ENCODE measurements at places on chromosomes 13 and 19.

DNA sequence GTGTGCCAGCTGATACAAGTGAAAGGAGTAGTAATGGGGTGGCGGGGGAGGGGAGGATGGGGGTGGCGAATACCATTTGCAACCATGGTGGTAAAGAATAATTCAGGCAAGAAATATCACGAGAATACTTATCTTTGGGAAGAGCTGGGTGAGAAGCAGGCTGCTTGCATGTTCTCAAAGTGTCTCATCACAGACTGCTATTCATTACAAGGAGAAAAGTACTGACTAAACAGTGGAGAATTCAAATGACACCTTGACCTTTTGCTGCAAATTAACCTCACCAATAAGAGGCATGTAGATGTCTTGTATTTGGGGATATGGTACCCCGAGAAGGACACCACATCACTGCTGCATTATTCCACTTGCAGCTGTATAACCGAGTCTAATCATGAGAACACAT lies 585.7 kb upstream of the GPC6 start:
- no peak for DNase-seq

DNA sequence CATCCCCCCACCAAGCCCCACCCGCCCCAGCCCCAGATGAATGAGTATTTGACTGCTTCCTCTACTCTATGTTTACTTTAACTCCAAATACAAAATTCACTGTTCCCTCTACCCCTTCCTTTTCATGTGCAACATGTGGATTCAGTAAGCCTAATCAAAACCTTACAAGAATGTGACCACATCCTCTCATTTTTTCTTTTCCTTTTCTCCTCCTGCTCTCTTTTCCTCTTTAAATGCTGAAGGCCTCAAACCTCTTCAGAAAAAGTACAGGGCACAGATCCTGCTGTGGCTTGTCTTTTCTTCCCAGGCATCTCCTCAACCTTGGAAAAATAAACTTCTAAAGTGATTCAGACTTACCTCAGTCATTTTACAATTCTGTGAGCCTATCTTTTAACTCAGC lies 119.0 kb downstream of the MYCBP2 start:
- no peak for DNase-seq

DNA sequence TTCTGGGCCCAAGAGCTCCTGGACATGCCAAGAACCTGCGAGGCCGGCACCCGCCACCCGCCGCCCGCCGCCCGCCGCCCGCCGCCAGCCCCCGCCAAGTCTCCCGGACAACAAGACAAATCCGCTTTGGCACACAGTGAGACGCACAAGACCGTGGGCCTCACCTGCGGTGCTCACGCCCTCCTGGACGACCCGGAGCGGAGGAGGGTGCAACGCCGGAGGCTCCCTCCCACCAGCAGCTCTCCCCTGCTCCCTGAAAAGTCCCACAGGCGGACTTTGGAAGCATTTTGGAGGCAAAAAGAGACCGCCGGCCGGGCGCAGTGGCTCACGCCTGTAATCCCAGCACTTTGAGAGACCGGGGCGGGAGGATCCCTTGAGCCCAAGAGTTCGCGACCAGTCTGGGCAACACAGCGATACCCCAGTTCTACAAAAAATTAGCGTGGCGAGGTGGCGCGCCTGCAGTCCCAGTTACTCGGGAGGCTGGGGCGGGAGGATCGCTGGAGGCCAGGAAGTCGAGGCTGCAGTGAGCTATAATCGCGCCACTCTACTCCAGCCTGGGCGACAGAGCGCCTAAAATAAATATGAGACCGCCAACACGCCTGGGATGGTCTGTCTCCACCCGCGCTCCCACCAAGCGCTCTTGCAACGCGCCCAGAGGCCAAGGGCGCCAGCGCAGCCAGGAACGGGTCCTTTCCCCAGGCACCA lies 783 bp downstream of the RHPN2 start:
- no peak for DNase-seq

GRCh38 chr19:38692458-38693379 lies 45.3 kb downstream of the ACTN4 start:
- DNase-seq = no peak

GRCh38 chr13:42686165-42686564 lies 95.2 kb upstream of the FAM216B start:
- no peak for DNase-seq

DNA sequence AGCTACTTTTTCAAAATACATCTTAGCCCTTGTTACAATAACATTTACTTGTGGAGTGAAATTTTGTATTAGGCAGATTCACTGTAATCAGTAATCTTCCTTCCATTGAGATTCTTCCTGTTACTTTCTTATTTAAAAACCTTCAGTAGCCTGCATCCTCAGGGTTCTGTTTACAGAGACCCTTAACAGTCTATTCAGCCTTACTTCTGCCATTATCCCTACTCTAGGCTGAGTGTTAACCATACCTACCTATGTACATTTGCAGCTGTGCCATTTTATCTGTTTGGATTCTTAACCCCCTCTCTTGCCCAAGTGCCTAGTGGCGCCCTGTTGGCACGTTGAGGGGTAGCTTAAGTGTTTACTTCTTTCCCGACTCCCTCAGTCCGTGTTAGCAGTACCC lies 71.9 kb downstream of the LRCH1 start:
- no peak for DNase-seq

- DNase-seq = no peak
These were observed 77.3 kb downstream of the OLFM4 start for GRCh38 chr13:53105890-53106289.
